Sigmoid colon (tissue), 7 donors: ENCODE measurements at places on chromosomes 4 and X. TPM values are rescaled to one million over a fixed set of nuclear protein-coding genes. Genes with fewer than 3 reads are reported as not detected.

DNA sequence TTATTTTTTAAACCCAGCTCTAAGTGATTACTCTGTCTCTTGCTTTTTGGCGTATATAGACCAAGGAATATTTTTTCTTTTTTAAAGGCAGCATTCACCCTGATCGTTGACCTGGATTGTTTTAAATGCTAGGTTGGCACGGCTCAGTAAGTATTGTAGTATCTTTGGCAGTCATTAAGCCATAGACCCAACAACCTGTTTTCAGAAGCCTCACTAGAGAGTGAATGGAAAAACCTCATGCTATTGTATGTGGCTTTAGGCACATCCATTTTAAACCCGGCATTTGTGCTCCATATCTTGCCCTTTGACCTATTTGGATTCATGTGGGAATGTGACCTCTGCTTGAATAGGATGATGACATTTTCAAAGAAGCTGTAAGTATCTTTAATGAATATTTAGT, 183.9 kb downstream of the SNCA start:
- no peaks in the 10 kb centered on the region for H3K36me3 ChIP-seq
- H3K4me1 ChIP-seq = no peaks in the 10 kb centered on the region
- no peak overlapping the region for H3K27ac ChIP-seq
- H3K27me3 ChIP-seq = no peaks in the 10 kb centered on the region
- DNase-seq = no peak

DNA sequence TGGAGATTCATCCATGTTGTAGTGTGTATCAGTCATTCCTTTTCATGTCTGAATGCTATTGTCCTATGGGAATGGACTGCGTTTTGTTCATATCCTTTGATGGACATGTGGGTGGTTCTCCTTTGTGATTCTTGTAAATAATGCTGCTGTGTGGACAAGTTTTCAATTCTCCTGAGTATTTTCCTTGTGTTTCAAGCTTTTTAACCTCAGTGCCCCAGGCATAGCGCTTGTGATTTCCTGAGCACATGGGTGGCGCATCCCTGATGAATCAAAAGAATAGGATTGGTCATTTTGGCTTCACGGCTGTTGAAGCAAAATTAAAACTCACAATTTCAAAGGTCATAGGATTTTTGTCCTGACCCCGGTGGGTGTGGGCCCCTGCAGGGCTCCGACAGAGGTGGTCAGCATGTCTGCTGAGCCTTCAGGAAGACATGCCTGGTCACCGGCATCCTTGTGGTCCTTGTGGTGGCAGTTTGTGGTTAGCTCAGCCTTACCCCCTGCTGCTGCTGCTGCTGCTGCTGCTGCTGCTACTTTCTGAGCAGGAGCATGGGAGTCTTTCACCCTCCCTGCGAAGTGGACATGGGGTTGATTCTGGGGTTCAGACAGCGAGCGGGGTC, 30.0 kb downstream of the SHROOM2 start:
- no peaks in the 10 kb centered on the region for H3K27me3 ChIP-seq
- no peaks in the 10 kb centered on the region for H3K36me3 ChIP-seq
- no peak overlapping the region for H3K4me3 ChIP-seq
- no peaks in the 10 kb centered on the region for H3K4me1 ChIP-seq
- no peak overlapping the region for H3K27ac ChIP-seq

GRCh38 chr4:185210102-185210981, 944 bp downstream of the SNX25 start:
- no peaks in the 10 kb centered on the region for H3K36me3 ChIP-seq
- peak overlapping the region; percentile 86 for H3K27ac ChIP-seq
- H3K4me1 ChIP-seq = peaks cover 37% of the 10 kb centered on the region
- peak; percentile 81 for DNase-seq

DNA sequence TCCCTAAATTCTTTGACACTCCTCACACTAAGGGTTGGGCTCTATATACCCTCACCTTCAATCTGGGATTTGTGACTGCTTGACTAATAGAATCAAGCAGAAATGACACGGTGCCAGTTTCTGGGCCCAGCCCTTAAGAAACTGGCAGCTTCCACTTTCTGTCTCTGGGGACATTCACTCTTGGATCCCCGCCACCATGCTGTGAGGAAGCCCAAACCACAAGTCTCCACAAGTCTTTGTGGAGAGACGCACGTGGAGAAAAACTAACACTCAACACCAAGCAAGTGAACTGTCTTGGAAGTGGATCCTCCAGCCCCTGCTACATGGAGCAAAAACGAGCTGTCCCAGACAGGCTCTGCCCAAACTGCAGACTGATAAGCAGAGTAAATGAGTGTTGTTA, 1.1 kb upstream of the EDNRA start:
- no peaks in the 10 kb centered on the region for H3K36me3 ChIP-seq
- H3K4me3 ChIP-seq = no peak overlapping the region
- no peak for DNase-seq
- no peaks in the 10 kb centered on the region for H3K4me1 ChIP-seq
- no peaks in the 10 kb centered on the region for H3K27me3 ChIP-seq

DNA sequence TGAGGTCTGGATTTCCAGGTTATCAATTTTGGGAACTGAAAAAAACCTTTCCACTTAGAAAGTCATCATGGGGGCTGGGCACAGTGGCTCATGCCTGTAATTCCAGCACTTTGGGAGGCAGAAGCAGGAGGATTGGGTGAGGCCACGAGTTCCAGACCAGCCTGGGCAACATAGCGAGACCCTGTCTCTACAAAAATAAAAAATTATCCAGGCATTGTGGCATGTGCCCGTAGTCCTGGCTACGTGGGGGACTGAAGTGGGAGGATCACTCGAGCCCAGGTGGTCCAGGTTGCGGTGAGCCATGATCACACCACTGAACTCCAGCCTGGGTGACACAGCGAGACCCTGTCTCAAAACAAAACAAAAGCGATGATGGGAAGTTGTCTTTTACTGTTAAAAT, 7.9 kb downstream of the TENM3 start:
- H3K27ac ChIP-seq = no peak overlapping the region
- DNase-seq = no peak
- H3K27me3 ChIP-seq = no peaks in the 10 kb centered on the region
- H3K36me3 ChIP-seq = no peaks in the 10 kb centered on the region
- H3K4me1 ChIP-seq = no peaks in the 10 kb centered on the region

GRCh38 chr4:89300499-89300898, 7.1 kb downstream of the GPRIN3 start:
- no peak overlapping the region for H3K27ac ChIP-seq
- H3K27me3 ChIP-seq = no peaks in the 10 kb centered on the region
- no peaks in the 10 kb centered on the region for H3K36me3 ChIP-seq
- H3K4me1 ChIP-seq = no peaks in the 10 kb centered on the region
- no peak for DNase-seq

DNA sequence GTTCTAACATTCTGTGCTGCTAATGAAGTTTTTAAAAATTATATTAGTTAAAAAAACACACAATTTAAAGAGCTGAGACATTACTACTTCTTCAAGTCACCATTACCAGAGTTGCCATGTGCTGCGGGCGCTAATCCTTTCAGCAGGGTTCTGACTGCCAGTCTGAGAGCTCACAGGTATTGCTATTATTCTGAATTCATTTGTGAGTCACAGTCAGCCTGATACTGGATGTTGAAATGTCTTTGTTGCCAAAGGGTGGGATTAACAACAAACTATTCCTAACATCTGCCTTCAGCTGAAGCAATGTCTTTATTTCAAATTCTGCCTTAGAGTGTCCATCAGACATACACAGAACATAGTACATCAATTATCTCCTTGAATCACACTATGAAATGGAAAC, 197.1 kb upstream of the FGF13 start:
- no peak for DNase-seq
- H3K4me1 ChIP-seq = no peaks in the 10 kb centered on the region
- no peak overlapping the region for H3K27ac ChIP-seq
- H3K27me3 ChIP-seq = no peaks in the 10 kb centered on the region
- no peak overlapping the region for H3K4me3 ChIP-seq

GRCh38 chrX:150499240-150499639, 69.2 kb upstream of the MTM1 start:
- H3K27ac ChIP-seq = no peak overlapping the region
- no peaks in the 10 kb centered on the region for H3K27me3 ChIP-seq
- no peak overlapping the region for H3K4me3 ChIP-seq
- H3K36me3 ChIP-seq = no peaks in the 10 kb centered on the region

The DCAF4L1 gene
- not detected for polyA plus RNA-seq

The TMEM150C gene
- 1.2 TPM for polyA plus RNA-seq

The VSIG1 gene
- polyA plus RNA-seq = not detected
